ENCODE measurements at places on chromosomes 6 and 20.

GRCh38 chr6:61989616-61990015, 296.4 kb downstream of the KHDRBS2 start:
- no peak for DNase-seq

DNA sequence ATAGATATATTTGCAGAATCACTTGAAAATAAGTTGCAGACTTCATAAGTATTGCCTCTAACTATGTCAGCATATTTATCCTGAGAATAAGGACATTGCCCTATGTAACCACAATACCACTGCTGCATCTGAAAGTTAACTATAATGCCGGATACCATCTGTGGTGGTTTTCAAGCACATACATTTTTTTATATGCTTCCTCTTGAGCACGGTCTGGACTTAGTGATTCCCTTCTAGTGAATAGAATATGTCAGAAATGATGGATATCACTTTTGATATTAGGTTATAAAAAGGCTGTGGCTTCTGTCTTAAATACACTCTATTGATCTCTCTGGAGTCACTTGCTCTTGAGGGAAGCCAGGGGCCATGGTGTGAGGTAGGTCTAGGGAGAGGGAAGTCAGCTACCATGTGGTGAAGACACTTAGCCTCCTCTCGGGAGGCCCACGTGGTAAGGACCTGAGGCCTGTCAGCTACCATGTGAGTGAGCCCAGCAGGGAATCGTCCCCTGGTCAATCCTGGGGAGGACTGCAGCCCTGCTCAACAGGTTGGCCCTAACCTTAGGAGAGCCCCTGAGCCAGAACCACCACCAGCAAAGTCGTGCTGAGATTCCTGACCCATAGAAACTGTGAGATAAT, 57.5 kb downstream of the CCDC170 start:
- no peak for DNase-seq

DNA sequence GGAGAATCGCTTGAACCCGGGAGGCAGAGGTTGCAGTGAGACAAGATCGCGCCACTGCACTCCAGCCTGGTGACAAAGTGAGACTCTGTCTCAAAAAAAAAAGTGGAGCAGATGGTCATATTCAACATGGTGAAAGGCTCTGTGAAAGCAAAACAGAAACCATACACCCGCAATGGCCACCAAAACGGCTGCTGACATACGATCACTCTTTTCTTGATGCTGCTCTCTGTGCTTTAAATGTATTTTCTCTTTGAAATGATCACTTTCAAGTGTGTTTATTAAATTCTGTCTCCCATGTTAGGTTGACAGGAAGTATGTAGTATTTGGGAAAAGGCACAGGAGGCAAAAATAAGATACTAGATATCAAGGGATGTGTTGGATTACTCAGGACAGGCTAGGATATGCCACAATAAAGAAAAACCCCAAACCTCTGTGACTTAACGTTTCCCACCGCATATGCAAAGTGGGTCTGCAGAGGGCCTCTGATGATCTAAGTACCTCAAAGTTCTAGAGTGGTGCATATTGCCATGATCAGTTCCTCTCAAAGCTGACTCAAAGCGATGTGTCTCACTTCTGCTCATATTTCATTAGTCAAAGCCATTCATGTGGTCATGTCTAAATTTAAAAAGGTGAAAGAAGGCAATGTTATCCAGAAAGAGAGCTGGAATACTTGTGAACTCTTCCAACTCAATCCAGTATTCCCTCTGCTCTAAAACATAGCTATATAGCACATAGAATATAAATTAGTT, 155.1 kb upstream of the SOX4 start:
- no peak for DNase-seq

- DNase-seq: peak; percentile 55
Observed at GRCh38 chr6:35128496-35128895, 12.6 kb downstream of the TCP11 start.

- no peak for DNase-seq
Observed at GRCh38 chr6:54072635-54073313, 38.5 kb upstream of the MLIP start.

GRCh38 chr6:86107985-86108384, 465.3 kb upstream of the SYNCRIP start:
- no peak for DNase-seq

GRCh38 chr20:1509237-1509636, 18.0 kb upstream of the SIRPB2 start:
- DNase-seq: peak; percentile 11

DNA sequence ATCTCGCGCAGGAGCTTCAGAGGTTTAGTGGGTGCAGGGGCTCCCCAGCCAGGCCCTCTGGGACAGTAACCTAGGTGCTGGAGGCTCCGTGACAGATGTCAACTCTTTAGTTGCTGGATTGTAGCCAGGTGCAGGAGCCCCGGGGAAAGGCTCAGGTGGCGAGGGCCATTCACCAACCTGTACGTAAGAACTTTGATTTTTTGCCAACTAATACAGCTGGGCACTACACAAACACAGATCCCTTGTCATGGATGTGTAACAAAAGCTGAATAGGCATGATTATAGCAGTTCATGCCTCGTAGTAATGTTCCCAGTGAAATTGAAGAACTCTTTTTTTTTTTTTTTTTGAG, 82.6 kb downstream of the CDC5L start:
- no peak for DNase-seq

Data from fibroblast of skin of scalp (primary cell).